ENCODE measurements at places on chromosomes 16 and 17.
A peak's percentile ranks its signal among the peaks of the same experiment; 100 is the strongest.

- DNase-seq = no peak
Measured at GRCh38 chr17:1638171-1638590, 7.4 kb downstream of the SCARF1 start.

GRCh38 chr17:74758848-74759168, 10.4 kb downstream of the NHERF1 start:
- no peak for DNase-seq

DNA sequence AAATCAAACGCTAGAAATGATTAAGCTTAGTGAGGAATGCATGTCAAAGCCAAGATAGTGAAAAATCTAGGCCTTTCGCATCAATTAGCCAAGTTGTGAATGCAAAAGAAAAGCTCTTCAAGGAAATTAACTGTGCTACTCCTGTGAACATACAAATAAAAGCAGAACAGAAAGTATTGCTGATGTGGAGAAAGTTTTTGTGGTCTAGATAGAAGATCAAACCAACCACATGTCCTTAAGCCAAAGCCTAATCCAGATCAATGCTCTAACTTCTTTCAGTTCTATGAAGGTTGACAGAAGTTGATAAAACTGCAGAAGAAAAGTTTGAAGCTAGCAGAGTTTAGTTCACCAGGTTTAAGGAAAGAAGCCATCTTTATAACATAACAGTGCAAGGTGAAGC, 1044.6 kb downstream of the CDH11 start:
- no peak for DNase-seq

GRCh38 chr17:62676952-62677596, 49.6 kb downstream of the MRC2 start:
- DNase-seq = no peak

DNA sequence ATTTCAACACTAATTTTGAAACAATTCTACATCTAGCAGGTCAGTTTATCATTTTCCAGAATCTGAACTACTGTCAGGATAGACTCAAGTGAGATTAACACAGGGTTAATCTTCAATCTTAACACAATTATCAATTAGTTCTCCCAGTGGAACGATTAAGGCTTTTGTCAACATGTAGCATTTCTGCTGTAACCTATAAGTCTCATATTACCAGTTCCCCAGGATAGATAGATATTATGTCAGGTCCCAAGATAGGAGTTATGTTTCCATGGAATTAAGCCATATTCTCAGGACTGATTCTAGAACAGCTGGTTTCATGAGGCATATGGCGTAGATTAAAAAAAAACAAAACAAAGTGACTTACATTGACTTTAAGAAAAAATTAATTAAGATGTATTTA, 4.4 kb upstream of the FBF1 start:
- DNase-seq = no peak

GRCh38 chr17:59199398-59199797, 10.4 kb upstream of the SMG8 start:
- DNase-seq = no peak

DNA sequence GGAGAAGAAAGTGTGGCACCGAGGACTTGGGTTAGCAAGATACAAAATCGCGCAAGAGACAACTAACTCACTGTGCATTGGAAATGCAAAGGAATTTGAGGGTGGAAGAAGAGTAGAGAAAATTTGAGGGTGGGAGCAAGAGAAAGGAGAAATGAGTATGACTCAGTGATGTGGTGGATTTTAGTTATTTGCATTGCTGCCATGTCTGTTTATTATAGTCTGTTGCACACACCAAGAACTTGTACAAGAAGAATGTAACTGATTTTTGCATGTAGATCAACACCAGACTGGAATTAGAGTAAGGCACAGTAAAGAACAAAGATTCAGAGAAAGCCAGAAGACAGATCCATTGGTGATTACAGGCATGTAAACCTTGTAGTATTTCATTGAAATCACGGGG, 71.6 kb upstream of the SMIM36 start:
- DNase-seq = no peak

- no peak for DNase-seq
Measured at GRCh38 chr16:57472665-57473060, 10.2 kb downstream of the POLR2C start.

DNA sequence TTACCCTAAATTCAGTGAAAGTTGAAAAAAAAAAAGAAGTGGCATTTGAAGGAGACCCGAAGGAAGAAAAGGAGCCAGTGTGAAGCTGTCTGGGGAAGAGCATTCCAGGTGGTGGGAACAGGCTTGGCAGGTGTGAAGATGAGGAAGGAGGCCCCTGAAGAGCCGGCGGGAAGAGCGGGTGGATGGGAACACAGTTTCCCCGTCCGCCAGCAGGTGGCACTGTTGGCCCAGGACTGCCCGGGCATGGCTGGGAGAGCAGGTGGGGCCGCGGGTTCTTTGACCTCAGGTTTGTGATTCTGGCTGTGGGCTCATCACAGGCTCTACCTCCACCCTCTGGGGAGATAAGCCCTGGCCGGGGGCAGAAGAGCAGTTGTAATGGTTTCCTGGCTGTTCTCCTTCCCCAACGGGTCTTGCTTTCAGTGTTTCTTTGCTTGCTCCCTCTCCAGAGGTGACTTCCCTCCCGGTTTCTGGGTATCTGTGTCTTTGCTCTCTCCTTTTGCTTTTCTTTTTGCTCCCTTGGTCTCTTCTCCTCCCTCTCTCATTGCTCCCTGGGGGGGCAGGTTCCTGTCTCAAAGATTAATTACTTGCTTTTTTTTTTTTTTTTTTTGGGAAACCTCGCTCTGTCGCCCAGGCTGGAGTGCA, 32.3 kb downstream of the RAP1GAP2 start:
- DNase-seq = peak; percentile 87

GRCh38 chr16:15854906-15855703, 1.7 kb downstream of the MYH11 start:
- DNase-seq = no peak

GRCh38 chr16:11254913-11255736, 879 bp downstream of the SOCS1 start:
- peak; percentile 42 for DNase-seq

DNA sequence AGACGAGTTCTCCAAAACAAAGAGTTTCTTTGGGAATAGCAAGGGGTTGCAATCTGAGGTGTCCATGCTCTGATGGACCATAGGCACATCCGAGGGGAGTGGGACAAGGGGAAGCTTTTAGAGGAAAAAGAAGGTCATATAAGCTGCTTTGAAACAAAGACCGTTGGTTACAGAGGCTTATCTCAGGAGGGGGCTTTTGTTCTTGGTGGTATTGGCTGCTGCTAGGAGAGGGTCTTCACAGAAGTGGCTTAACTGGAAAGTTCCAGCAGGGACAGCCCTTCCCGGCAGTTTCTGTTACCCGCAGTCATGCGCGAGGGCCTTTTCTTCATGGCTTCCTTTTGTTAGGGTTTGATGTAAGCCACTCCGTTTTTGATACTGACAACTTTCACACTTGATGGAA, 76.0 kb downstream of the RAP1GAP2 start:
- no peak for DNase-seq

GRCh38 chr17:79011451-79012147, 2.0 kb upstream of the CANT1 start:
- no peak for DNase-seq

DNA sequence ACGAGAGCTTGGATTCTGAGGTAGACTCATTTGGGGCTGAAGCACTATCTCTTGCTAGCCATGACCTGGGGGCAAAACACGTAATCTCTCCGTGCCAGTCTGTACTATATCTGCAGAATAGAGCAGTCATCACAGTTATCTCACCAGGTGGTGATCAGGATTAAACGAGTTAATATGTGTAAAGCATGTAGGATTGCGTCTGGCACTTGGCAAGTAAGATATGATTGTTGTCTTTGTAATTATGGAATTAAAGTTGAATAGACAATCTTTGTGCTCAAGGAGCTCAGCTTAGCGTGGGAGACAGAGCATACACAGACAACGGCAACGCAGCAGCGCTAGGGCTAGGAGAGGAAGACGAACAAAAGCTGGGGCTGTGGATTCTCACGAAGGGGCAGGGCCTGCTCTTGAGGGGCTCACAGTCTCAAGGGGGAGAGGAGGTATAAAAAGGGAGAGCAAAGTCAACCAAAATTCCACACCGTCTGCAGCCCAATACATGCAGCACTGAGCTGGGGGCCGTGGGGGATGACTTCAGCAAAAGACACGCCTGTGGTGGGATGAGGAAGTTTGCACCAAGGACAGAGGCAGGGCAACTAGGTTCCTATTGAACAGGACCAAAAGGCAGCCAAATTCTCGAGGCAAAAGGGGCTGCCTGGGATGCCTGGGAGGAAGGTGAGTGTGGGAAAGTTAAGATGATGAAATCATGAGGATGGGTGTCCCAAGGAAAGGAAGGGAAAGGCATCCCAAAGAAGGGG, 68.6 kb downstream of the SDK2 start:
- DNase-seq = no peak

DNA sequence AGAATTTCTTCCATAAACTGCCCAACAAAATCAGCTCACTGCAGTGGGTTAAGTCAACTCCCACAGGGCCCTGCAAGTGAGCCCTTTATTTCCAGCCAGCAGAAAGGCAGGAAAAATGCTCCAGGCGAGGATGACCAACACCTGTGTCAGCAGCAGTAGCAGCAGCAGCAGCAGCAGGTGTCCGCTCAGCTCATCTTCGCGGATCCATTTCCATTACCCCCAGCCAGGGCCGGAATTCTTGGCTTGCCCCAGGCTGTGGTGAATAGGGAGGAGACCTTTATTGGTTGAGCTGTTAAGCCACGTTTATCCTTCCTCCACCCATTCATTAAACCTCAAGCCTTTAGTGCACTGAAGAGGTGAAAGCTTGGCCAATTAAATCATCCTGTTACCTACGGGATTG, 46.2 kb downstream of the MARCHF10 start:
- no peak for DNase-seq

DNA sequence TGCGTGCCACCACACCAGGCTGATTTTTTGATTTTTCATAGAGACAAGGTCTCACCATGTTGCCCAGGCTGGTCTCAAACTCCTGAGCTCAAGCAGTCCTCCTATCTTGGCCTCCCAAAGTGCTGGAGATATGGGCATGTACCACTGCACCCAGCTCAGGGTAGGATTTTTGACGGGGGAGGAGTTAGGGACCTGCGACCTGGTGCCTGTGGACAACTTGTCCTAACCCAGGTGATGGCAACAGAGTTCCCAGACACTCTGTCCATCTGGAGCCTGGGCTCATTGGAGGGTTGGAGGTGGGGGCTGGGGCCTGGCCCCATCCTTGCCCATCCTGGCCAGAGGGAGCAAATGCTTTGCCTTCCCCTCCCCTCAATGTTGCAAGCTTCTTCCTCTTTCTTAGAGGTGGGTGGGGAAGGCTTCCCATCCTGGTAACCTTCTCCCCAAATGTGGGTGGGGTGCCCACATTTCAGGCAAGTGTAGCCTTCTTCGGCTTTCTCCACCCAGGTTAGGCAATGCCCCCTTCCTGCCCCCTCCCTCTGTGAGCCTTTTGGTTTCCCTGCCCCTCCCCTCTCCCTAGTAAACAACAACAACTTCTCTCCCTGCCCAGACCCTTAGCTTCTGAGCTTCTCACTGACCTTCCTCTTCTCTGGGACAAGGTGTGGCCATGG, 24.9 kb downstream of the RARA start:
- no peak for DNase-seq

DNA sequence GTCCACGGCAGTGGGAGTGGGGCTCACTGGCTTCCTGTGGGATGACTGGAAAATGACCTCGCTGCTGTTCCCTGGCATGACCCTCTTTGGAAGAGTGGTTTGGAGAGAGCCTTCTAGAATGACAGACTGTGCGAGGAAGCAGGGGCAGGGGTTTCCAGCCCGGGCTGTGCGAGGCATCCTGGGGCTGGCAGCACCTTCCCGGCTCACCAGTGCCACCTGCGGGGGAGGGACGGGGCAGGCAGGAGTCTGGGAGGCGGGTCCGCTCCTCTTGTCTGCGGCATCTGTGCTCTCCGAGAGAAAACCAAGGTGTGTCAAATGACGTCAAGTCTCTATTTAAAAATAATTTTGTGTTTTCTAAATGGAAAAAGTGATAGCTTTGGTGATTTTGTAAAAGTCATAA, 7.8 kb upstream of the RNF213 start:
- peak; percentile 34 for DNase-seq

DNA sequence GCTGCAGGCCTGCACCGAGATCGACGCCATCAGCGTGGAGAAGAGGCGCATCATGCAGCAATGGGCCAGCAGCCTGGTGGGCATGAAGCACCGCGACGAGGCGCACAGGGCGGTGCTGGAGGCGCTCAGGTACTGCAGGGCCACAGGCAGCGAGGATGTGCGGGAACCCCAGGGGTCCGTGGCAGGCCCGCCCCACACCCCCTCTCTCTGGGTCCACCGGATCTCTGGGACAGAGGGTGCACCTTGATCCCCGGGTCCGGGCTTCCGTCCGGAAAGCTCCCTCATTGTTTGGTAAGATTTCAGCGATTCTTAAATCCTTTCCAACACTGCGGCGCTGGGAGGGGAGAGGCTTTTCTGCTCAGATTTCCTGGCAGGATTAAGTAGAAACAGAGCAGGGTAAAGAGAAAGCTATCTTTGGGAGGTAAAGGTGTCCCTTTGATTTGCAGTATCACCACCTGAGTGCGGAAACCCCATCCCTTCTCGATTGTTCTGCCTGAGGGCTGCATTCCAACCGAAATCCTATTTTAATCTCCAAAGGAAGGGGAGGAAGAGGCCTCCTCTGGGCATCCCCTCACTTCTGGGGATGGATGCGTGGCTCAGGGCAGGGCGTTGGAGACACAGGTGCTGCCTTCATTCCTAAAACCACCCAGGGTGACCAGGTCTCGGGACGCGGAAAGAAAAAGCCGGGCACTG, 29.2 kb downstream of the CCDC40 start:
- DNase-seq = no peak

DNA sequence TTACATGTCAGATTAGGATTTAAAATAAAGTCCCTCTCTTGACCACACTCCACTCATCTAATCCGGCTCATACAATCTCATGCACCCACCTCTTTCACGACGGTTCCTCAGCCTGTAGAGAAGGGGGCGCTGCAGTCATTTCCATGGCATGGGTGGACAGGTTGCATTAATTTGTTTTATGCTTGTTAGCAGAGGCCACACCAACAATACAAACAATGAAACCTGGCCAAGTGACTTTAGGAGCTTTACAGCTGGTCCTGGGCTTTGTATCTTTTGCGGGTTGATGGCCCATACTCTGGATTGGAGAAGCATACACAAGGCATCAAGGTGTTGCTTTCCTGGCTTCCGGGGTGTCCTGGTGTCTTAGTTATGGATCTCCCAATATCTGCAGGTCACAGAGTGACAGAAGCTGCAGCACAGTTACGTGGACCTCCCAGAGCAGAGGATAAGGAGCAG, 9.7 kb upstream of the SNF8 start:
- DNase-seq = peak; percentile 19

- DNase-seq = no peak
Measured at GRCh38 chr16:81517629-81518438, 73.2 kb downstream of the CMIP start.

Measured in progenitor cell of endocrine pancreas (in vitro differentiated cells).